ENCODE measurements at places on chromosomes 13 and 19. TPM values are rescaled to one million over a fixed set of nuclear protein-coding genes. Genes with fewer than 3 reads are reported as not detected.

The ZNF442 gene
- 2.4 TPM for total RNA-seq

The RPL13A gene
- total RNA-seq = 3,861 TPM

The CAPS gene
- 4.6 TPM for total RNA-seq

The EEF1AKMT1 gene
- total RNA-seq = 2.9 TPM

The LRRC4B gene
- total RNA-seq = 11.0 TPM

The RGL3 gene
- total RNA-seq = 86.0 TPM

The TNFRSF19 gene
- total RNA-seq = 0.20 TPM

The C2CD4C gene
- total RNA-seq = 7.9 TPM

The ANGPTL4 gene
- 2.2 TPM for total RNA-seq

The GIPR gene
- 1.7 TPM for total RNA-seq

The UQCR11 gene
- total RNA-seq = 196 TPM

The ZNF471 gene
- 1.5 TPM for total RNA-seq

The ZIC5 gene
- total RNA-seq = 51.6 TPM

The TMEM86B gene
- total RNA-seq = 4.2 TPM

The TSSK6 gene
- total RNA-seq = 4.7 TPM

The NBEA gene
- 19.4 TPM for total RNA-seq

The ZNF30 gene
- total RNA-seq = 6.8 TPM

The IGFL2 gene
- total RNA-seq = not detected

The RASAL3 gene
- 1.6 TPM for total RNA-seq

The TEX29 gene
- 0.37 TPM for total RNA-seq

The C19orf85 gene
- total RNA-seq = 2.1 TPM

The SHANK1 gene
- 3.9 TPM for total RNA-seq
